ENCODE measurements at places on chromosomes 4 and X. TPM values are rescaled to one million over a fixed set of nuclear protein-coding genes. Genes with fewer than 3 reads are reported as not detected.

DNA sequence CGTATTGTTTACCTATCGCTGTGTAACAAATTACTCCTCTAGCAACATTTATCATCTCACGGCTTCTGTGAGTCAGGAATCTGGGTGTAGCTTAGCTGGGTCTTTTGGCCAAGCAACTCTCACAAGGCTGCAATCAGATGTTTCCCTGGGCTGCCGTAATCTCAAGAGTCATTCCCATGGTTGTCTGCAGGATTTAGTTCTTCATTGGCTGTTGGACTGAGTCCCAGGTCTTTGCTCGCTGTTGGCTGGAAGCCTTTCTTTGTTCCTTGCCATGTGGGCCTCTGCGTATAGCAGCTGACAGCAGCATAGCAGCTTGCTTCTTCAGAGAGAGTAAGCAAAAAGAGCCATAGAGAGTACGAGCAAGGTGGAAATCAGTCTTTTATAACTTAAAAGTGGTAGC, 16.8 kb downstream of the POLR2B start:
- no peak for DNase-seq

Gene SLBP
- 77.1 TPM for total RNA-seq

Gene TBC1D9
- 0.12 TPM for total RNA-seq

- DNase-seq: no peak
Observed at GRCh38 chr4:105509714-105510113, 35.9 kb upstream of the PPA2 start.

Gene MAML3
- total RNA-seq: 0.76 TPM

Gene CPE
- total RNA-seq: not detected

Gene P2RY4
- 0.22 TPM for total RNA-seq

- no peak for DNase-seq
Observed at GRCh38 chr4:141849778-141850177, 213.4 kb downstream of the IL15 start.

Gene PRSS12
- total RNA-seq: not detected

GRCh38 chr4:25938366-25938765, 24.3 kb downstream of the SMIM20 start:
- no peak for DNase-seq

All from activated naive CD4-positive, alpha-beta T cell treated with anti-CD3 and anti-CD28 coated beads for 36 hours (primary cell).